ENCODE measurements at places on chromosomes 2 and 18.
A peak's percentile ranks its signal among the peaks of the same experiment; 100 is the strongest.

DNA sequence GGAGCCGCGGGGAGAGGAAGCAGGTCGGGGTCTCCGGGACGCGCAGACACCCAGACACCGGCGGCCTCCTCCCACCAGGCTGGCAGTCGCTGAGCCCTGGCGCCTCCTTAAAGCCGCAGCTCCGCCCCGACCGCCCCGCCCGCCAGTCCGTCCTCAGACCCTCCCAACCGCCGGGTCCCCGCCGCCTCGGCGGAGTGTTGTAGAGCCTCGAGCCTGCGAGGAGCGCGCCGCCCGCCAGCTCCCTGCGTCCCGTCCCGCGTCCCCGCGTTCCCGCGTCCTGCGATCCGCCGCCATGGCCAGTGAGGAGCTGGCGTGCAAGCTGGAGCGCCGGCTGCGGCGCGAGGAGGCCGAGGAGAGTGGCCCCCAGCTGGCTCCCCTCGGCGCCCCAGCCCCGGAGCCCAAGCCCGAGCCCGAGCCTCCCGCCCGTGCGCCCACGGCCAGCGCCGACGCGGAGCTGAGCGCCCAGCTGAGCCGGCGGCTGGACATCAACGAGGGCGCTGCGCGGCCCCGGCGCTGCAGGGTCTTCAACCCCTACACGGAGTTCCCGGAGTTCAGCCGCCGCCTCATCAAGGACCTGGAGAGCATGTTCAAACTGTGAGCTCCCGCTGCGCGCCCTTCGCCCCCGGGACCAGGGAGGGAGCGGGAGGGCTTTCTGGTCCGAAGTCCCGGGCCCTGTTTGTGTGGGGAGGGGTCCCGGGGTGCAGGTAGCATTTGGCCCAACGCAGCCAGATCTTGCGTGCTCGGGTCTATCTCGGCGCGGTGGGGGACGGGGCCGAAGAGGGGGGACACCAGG, at the start of gene EFHD1:
TSS of gene EFHD1 (plus strand) at position 192 of the 793 bp plus-strand sequence. CDS start at position 293, 101 bp downstream.
- peak; percentile 67 for DNase-seq

GRCh38 chr2:237859082-237859433, 365 bp upstream of the RAMP1 start:
- DNase-seq = no peak

DNA sequence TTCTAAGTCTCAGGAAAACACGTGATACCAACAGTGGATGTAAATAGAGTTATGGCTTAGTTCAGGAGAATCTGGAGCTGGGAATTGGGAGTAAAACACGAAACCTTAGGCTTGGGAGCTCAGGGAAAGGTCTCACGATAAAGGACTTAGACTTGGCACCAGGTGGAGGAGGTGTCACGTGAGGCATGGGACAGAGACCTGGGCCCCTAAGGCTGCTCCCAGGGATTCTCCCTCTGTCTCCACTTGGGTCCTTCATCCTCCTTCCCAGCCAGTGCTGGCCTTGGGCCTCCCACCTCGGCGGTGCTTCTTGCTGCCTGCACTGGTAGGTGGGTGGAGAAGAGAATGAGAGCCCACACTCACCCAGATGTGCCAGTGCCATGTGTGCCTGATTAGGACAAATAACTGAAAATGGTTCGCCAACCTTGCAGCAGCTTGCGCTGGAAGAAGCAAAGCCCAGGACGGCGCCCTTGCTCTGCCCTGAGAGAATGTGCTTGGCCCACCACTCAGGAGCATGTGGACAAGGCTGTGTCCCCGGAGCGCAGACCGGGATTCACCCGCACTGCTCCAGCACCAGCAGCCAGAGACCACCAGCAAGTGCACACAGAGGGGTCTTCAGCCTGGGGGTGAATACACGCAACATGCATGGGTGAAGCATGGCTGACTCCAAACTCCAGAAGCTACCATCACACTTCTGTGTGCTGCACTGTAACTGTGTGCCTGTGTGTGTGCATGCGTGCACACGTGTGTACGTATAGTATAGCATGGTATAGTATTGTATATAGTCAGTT, 48.1 kb downstream of the PSMG2 start:
- DNase-seq = no peak

GRCh38 chr2:44230378-44230777, 44.9 kb upstream of the SLC3A1 start:
- DNase-seq = no peak

DNA sequence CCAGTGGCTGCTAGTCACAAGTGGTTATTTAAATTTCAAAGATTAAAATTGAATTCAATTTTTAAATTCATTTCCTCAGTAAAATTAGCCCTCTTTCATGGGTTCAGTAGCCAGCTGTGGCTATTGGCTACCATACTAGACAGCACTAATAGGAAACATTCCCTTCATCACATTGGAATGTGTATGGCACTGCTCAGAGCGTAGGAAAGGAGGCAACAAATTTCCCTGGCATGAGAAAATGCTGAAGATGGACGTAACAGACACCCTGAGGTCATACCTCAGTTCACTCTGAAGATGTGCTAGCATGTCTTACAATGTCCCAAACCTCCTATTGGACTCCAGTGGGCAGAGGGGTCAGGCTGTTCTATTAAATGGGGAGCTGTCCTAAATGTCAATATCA, 96.4 kb downstream of the C1QL2 start:
- DNase-seq = no peak

GRCh38 chr2:240469239-240469636, 33.8 kb downstream of the GPC1 start:
- DNase-seq = no peak

- no peak for DNase-seq
Measured at GRCh38 chr18:52289392-52289791, 50.6 kb upstream of the DCC start.

DNA sequence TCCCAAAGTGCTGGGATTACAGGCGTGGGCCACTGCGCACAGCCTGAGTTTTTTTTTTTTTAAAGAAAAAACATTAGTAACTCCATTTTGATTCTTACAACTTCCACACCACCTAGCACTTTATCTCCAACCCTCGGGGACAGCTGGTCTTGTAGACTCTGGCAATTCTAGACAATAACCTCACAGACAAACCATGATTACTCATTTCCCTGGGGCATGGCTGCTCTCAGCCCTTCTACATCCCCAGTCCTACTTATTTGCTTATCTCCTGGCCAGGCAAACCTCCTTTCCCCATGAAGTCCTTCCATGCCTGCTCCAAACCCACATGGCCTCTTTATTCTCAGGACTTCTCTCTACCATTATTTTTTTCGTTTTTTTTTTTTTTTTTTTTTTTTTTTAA, 91.1 kb downstream of the ACTR3 start:
- DNase-seq = no peak

DNA sequence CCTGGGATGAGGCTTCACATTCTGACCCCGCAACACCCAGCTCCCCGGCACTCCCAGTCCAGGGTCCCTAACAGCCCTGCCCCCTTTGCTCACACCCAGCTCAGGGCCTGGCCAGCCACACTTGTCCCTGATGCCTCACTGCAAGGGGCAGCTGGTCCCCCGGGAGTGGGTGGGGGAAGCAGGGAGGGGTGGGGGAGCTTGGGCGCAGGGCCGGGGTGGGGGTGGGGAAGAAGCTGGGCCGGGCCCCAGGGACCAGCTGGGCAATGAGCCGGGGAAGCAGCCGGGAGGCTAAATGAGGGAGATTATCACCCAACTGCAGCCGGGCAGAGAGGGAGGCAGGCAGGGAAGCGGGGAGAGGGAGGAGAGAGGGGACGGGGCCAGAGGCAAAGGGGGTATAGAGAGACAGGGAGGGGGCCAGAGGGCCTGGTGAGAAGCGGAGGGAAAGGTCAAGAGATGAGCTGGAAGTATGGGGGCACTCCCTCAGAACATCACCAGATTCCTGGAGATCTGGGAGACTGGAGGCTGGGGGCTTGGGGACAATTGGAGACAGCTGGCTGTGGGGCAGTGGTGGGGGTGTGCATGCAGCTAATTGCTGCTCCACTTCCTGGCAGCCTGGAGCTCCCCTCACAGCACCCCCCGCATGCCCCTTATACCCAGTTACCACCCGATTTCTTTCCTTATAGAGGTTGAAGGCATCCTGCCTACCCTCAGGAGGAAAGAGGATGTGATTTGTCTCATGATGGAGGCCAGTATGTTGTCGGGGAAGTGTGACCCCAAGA, 2.5 kb upstream of the ASIC4 start:
- DNase-seq = no peak

DNA sequence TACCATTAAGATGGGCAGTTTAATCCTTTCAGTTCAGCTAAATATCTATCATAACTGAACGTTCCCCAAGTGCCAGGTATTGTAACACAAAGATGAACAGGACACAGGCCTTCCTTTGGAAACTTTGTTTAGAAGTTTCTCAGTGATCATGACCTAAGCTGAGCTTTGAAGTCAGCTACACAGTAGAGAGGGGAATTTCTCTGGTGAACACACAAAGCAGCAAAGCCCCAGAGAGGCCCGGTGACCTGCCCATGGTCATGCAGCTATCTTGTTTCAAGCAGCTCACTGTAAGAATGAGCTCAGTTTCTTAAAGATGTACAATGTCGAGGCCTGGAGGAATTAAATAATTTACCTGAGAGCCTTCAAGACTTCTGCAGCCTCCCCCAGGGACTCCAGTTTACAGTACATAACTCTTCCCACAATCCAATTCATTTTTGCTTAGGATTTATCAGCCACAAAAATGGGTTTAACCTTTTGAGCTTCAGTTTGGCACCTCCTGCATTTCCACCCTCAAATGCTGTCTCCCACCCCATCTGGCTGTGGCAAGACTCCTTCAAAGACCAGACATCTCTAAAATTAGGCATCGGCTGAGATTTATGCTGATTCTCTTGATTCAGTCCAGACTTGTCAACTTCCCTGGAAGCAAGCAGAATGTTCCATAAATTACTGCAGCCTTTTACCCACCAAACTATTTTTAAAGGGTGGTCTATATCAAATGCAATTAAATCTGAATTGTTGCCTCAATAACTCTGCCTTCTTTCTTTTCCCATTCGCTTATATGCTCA, 325.6 kb downstream of the TXNL1 start:
- no peak for DNase-seq

DNA sequence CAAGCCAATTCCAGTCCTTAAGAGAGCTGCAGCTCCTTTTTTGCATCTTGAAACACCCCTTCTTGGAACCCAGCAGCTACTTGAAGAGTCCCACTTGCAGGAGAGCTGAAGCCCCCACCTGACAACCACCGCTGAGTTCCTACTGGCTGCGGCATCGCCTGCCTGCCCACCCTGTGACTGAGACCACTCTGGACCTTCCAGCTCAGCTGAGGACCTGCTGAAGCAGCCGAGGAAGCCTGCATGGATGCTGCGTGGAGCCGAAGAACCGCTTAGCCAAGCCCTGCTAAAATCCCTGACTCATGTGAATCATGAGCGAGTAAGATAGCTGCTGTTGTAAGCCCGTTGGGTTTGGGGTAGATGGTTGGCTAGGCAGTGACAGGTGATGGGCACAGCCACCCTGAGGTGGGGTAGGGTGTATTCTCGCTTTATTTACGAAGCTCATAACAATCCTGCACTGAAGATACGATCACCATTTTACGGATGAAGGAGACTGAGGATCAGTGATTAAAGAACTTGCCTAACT, 78.4 kb downstream of the INHBB start:
- DNase-seq = no peak

GRCh38 chr2:52405980-52406379, 1361.6 kb upstream of the CHAC2 start:
- no peak for DNase-seq

- no peak for DNase-seq
Measured at GRCh38 chr2:204207866-204208265, 271.3 kb downstream of the ICOS start.

- no peak for DNase-seq
Measured at GRCh38 chr2:3608373-3609278, 13.7 kb downstream of the COLEC11 start.

- DNase-seq = no peak
Measured at GRCh38 chr2:10300328-10300920, 2.3 kb upstream of the HPCAL1 start.

DNA sequence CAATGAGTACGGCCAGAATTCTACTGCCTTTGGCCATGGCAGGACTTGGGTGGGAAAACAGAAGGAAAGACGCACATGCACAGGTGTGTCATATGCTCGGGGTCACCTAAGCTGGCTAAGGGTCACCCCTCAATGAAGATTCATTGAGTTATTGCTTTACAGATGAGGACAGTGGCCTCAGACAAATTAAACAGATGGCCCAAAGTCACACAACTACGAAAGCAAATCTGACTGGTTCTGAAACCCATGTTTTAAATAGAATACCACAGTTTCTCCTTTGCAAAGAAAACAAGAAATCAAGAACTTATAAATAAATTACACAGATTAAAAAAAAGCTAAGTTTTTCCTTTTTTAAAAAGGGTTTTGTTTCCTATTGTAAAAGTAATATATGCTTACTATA, 70.5 kb downstream of the ID2 start:
- no peak for DNase-seq

DNA sequence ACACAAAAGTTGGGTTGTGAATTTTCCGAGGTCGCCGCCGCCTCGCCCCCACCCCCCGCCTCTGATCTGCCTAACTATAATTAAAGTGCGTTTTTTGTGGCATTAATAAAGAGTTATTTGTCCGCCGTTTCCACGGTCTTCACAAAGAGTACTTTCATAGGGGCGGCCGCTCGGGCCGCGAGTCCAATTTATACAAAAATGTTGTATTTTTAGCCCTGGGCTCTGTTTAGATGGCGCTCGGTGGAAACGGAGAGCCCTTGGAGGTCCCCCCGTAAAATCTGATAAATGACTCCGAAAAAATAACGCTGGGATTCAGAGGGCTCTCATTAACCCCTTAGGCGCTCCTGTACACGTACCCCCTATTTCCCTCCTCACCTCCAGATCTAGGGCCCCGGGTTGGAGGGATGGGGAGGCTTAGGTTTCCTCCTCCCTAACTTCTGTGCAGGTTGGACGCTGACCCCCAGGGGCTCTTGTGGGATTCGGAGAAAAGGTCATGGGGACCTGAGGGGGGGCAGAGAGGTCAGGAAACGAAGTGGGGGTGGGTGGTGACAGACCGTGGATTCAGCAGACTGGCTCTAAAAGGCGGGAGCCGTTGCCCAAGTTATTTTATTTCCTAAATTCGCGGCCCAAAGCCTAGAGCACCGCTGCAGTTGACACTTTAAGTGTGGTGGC, 1.9 kb downstream of the CYP26B1 start:
- DNase-seq = no peak

- DNase-seq = no peak
Measured at GRCh38 chr2:28165087-28165635, 227.5 kb upstream of the FOSL2 start.
